ENCODE measurements at places on chromosomes 2 and 18.

DNA sequence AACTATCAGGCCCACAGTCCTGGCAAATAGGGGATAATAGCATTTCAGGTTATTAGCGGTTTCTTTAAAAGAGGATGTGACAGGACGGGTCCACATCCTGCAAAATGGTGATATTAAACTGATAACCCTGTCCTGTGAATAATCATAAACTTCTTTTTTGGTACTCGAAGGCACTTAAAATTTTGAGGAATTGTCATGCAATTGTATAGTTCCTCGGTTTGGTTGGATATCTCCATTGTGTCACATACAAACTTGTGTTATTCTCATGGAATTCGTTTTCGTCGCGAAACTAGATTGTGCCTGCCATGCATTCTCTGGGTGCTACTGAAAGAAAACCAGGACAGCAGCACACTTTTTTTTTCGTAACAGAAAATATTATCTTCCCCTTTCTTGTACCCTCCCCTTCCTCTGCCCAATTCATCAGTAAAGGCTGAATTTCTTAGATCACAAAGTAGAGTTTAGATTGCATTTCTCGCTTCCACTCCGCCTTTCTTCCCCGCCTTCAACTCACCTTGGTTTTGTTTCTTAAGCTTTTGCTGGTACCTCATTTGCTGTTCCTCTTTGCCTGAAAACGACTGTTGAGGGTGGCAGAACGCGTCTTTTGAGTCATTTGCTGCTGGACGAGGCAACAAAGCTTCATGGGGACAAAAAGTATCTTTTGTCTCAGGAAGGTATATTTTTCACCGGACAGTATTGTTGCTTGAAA is 1.3 kb downstream of the CERS6 start:
- no peak for ATAC-seq

GRCh38 chr2:27494944-27495554 is at the start of gene FNDC4:
Gene FNDC4 (minus strand): TSS chr2:27495200. CDS start chr2:27494679, 521 bp downstream.
- peak; percentile 79 for ATAC-seq

GRCh38 chr2:186780701-186781316 is 68.2 kb downstream of the ZSWIM2 start:
- ATAC-seq = no peak

DNA sequence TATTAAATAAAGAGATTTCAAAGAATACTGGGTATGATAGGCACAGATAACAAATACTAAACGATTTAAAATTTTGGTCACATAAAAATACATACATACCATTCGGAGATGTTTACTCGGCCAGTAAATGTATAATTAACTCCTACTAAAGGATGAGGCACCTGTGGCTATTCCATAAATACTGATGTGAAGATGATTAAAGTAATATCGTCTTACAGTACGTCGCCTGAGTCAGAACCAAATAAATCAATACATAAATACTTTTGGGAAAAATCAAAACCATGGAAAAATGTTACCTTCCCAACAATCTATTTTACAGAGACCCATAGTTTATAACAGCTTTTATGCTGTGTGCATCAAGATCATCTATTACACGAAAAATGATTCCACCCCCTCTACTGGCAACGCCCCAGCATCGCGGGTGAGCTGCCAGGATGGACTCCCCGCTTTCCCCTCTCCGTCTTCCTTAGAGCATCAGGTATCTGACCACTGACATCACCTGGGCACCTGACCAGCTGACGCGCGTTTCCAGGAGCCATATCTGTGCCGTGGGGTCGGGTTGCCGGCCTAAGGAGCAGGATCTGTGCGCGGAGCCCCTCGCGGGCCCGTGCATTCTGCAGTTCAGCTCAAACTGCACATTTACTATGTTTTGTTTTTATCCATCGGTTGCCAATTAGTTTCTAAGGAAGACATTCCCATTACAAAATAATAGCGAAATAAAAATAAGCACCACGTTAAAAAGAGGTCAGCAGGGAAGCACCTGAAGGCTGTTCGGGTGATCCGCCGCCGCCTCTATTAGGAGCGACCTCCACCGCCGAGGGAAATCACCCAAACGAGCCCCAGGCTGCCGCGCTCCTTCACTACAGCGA is 901 bp downstream of the ICA1L start:
- peak; percentile 82 for ATAC-seq

GRCh38 chr2:20663196-20664070 is 3.5 kb upstream of the GDF7 start:
- ATAC-seq = no peak

DNA sequence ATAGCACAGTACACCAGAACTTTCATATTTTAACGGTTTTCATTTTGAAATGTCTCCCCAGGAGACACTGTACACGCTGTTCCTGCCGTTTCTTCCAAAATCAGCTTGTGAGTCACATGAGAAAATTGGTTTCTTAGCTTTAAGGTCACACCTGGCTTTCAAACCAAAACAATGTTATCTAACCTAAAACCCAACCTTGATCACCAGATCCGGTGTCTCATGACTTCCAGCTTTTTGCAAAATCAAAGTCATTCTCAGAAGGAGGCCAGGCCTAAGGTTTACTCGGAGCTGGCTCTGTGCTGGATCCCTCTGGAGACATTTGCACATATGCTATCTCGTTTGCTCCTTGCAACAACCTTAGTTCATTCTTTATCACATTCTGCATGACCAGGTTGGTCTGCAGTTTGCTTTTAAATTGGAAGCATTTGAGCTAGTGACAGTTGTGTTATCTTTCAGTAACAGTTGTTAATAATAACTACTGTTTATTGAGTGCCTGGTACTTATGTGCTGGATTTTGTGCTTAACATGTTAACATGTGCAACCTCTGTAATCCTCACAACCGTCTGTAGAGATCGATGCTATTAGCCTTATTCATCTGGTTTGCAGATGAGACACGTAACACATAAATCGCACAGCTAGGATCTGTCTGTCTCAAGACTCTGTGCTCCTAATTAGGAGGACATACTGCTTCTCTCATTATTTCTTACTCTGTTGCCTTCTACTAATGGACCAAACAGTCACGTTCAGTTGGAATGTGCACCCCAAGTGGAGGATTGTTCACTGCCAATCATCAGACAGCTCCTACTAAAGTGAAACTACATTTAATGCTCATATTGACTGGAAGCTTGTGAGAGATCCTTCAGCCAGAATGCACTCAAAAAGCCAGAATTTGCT is 105.5 kb downstream of the RNF144A start:
- no peak for ATAC-seq

- no peak for ATAC-seq
Measured at GRCh38 chr2:73172963-73173362, 29.4 kb upstream of the NOTO start.

- ATAC-seq = peak; percentile 17
Measured at GRCh38 chr2:201151127-201151981, 31.6 kb upstream of the CASP10 start.

GRCh38 chr2:109231996-109232705 is 103.1 kb downstream of the SH3RF3 start:
- ATAC-seq = no peak

DNA sequence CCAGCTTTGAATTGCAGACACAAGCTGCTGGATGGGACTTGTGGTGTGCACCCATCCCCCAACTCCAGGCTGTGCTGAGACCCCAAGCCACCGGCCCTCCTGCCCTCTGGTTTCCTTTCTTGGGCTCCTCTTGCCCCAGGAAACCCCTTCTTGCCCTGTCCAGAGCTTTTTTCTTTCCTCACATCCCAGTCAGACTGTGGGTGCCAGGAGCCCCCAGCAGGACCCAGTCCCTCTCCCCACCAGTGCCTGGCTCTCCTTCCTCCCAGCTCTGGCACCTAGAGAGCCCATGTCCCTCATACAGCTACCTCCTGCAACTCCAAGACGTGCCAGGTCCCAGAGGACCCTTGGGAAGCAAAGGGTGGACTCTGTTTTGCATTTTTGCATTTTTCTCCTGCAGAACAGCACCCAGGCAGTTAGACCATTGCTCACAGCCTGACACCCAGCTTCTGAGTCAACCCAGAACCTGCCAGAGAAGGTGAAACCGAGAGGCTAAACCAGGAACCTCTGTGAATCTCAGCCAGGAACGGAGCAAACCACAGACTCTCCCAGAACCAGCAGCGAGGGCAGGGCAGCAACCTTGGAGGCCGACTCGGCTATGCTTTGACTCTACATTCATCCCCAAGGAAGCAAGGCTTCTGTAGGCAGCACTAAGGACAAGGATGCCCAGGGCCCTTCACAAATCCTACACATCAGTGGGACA is 221.1 kb downstream of the ANAPC1 start:
- ATAC-seq = no peak

DNA sequence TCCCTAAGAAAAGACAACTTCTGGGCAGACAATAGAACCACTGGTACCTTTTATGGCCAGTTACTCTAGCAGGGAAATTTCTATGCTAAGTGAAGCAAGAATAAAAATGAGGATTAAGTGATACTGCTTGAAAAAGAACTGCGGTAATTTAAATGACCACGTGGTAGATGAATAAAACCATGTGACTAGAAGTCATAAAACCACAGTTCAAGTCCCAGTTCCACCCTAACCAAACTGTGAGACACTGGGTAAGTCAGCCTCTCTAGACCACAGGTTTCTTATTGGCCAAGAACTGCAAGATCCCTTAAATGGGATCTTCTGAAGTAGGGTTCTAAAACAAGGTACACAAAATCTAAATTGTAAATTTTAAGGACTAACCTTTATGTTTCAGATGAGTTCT is 12.7 kb downstream of the TMEM237 start:
- ATAC-seq = no peak

GRCh38 chr2:140711867-140712266 is 1418.9 kb downstream of the LRP1B start:
- ATAC-seq = no peak

DNA sequence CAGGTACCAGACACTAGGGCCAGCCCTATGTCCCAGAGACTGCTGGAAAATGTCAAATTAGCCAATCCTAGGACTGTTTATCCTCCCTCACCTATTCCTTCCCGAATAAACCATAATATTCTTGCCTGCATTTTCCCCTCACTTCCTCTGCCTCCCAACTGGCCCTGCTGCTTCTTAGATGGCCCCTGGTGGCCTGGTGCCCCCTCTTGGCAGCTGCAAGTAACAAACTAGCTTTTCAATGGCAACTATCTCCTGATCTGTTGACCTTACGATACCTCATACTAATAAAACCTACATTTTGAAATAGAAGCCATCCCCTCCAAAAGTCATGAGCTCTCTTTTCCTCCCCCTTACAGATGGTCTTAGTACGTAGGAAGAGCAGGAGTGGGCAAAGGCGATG is 132.0 kb downstream of the ALPK2 start:
- no peak for ATAC-seq
